ENCODE measurements at places on chromosomes 6 and 20.
A peak's percentile ranks its signal among the peaks of the same experiment; 100 is the strongest.

- DNase-seq, result no peak
These were observed 67.7 kb downstream of the RREB1 start for GRCh38 chr6:7175462-7175861.

- DNase-seq, result no peak
These were observed 39.1 kb downstream of the FAM120B start for GRCh38 chr6:170345662-170346061.

- no peak for DNase-seq
These were observed 13.4 kb upstream of the CHRNA4 start for GRCh38 chr20:63374504-63374903.

DNA sequence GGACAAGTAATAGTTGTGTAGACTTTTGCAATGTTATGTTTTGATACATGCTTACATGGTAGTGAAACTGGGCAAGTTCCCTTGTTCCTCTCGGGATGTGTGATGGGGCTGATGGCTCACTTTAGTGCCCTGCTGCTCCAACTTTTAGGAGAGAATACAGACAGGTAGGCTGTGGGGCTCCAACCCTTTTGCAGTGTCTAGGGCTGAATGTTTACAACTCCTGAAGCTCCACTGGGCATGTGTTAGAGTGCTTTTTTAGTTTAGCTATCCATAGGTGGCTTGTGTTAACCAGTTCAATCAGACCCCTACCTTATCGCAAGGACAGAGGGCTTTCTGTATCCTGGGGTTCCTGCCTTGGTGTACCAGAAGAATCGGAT, 33.8 kb downstream of the SERPINB6 start:
- no peak for DNase-seq

- DNase-seq, result peak; percentile 37
These were observed 44.3 kb upstream of the IRF4 start for GRCh38 chr6:347232-347631.

GRCh38 chr6:136772685-136773472, 19.4 kb downstream of the MAP3K5 start:
- DNase-seq, result no peak

GRCh38 chr6:111576291-111576690, 29.4 kb downstream of the TRAF3IP2 start:
- no peak for DNase-seq

- DNase-seq, result no peak
These were observed 85.4 kb upstream of the GPR6 start for GRCh38 chr6:109892451-109893435.

Measured in posterior vena cava (tissue), 2 donors.